CD4-positive, alpha-beta T cell treated with Interferon alpha-2 for 1 hour (primary cell): ENCODE measurements at places on chromosomes 1 and 21.

DNA sequence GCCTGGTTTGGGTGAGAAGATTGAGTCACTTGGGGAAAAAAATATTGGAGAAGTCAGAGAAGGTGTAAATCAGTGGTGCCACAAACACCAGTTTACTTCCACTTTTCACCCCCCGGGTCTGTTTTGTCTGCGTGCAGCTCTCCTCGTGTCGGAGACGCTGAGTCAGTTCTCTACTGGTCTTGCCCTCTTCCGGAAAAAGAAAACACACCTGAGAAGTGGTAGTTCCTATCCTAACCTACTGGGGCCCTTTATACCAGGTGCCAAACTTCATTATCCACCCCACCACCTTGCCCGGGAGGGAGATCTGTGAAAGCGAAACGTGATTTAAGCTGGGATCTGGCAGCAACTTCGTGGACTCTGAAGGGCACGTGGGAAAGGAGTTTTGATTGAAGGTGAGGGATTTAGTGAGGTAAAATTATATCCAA is 855 bp upstream of the IVNS1ABP start:
- DNase-seq = peak; percentile 87

- DNase-seq = no peak
Measured at GRCh38 chr1:81021134-81021533, 779.6 kb upstream of the ADGRL2 start.

DNA sequence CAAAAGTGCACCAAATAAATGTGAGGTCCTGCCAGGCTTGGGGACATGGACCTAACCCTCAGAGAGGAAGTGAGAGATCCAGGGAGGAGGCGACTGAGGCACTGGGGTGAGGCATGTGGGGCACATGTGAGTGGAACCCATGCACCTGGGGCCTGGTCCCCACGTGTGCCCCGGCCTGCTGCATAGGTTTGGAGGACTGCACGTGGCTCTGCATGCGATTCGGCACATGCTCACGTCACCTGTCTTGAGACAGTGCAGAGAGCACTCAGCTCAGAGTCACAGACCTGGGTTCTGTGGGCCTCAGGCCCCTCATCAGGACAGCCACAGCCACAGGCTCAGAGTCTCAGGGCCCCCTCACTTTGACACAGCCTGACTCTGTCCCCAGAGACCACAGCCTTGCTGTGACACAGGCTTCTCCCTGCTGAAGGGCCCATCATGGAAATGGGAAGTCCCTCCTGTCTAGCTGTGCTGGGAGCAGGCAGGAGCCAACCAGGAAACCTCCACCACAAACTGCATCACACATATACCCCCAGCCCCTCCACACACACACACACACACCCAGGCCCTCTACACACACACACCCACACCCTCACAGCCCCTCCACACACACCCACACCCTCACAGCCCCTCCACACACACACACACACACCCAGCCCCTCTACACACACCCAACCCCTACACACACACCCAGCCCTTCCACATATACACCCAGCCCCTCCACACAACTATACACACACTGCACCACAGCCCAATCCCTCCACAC is 48.2 kb downstream of the SLC9A1 start:
- DNase-seq = no peak

- no peak for DNase-seq
Measured at GRCh38 chr1:244352156-244352830, 99.4 kb downstream of the ADSS2 start.

DNA sequence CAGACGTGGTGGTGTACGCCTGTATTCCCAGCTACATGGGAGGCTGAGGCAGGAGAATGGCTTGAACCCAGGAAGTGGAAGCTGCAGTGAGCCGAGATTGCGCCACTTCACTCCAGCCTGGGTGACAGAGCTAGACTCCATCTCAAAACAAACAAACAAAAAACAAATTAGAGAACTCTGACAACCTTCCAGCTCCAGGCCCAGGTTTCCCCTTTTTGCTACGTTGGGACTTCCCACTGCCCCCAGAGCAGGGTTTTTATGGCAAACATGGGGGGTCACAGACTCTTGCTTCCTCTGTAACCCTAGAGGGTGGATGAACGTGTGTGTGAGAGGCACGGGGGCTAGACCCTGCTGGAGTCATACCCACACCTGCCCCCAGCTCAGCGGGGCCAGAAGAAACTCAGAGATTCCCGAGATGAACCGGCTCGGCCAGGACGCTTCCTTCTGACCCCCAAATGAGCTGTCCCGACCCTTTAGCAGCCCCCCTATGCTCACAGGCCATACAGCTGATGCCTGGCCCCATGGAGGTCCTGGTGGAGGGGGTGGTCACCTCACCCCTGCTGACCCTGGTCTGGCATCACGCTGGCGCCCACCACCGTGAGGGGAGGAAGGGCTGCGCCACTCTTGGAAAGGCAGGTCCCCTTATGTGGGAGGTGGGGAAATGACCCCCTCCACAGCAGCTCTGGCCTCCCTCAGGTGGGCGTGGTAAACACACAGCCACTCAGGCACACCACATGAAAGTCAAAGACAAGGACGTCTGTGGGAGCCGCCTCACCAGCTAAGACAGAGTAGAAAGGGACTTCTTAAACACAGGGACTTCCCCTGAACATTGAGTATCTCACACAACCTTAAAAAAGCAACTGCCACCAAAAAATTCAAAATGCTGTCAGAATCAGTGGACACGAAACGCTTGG is 7.1 kb downstream of the GPR157 start:
- peak; percentile 57 for DNase-seq

- no peak for DNase-seq
Measured at GRCh38 chr1:93874025-93874651, 4.9 kb downstream of the DNTTIP2 start.

DNA sequence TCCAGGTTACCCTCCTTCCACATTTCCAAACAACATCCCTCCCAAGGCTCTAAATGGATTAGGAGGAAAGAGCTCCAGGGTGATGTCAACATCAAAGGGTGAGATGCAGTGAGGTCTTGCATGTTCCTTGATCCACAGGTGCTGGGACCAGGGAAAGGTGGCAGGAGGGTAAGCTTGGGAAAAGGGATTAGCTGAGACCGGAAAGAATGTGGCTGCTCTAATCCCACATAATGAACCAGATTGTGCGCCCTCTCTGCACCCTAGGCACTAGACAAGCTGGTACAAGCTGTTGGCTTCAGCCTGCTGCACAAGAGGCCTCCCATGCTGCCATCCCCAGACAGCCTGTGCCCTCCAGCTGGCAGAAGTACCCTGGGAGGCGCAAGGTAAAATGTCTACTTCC is 34.9 kb downstream of the PLXNA2 start:
- no peak for DNase-seq

DNA sequence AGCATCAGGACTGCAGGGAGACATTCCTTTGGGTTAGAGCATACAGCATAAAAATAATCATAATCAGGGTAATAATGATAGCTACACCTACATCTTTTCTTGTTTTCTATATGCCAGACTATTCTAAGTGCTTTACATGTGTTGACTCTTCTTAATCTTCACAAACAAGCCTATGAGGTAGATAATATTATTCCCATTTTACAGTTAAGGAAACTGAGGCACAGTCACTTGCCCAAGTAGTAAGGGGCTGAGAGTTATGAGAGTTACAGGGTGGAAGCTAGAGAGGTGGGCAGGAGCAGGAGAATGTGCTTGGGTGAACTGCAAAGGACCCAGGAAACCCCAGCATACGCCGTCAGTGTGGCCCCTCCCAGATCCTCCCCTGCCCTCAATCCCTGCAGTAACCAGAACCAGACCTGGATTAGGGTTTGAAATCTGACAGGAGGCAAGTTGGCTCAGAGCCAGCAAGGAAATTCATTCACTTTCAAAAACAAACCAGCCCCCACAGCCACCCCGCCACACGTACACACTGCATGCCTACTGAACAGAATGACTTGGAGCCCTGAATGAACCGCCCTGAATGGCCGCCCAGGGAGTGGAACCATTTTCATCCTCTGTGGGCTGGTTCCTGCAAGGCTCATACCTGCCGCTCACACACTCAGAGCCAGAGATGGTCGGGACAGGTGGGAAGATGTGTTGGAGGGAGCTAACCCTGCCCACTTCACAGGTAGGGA is 126.1 kb downstream of the TRABD2B start:
- no peak for DNase-seq

- DNase-seq = no peak
Measured at GRCh38 chr1:93296555-93297154, 49.1 kb upstream of the DR1 start.

GRCh38 chr1:192535916-192536664 is 39.5 kb upstream of the RGS1 start:
- DNase-seq = no peak

DNA sequence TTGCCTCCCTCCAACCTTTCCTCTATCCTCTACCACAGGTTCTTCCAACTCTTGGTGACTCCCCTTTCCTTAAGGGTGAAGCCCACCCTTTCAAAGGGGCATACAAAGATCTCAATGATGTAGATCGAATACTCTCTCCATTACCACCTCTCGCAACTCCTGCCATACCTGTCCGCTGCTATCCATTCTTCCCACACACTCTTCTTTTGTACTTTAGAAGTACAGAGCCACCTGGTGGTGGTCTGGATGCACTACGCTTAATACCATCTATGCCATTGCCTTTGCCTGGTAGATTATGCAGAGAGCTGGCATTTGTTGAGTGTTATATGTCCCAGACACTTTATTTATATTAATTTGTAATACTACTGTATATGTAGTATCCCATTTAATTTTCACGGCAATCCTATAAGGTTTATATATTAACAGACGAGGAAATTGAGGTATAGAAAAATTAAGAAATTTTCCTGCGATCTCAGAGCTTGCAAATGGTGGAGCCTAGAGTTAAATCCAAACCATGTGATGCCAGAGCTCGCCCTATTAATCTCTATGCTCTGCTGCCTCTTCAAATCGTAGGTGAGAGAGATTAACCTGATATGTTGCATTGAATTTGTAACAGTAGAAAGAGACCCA is 22.9 kb downstream of the TSHB start:
- DNase-seq = peak; percentile 73

- no peak for DNase-seq
Measured at GRCh38 chr21:19731251-19731650, 1267.0 kb upstream of the NCAM2 start.

GRCh38 chr1:184253921-184254320 is 132.9 kb upstream of the C1orf21 start:
- DNase-seq = no peak

DNA sequence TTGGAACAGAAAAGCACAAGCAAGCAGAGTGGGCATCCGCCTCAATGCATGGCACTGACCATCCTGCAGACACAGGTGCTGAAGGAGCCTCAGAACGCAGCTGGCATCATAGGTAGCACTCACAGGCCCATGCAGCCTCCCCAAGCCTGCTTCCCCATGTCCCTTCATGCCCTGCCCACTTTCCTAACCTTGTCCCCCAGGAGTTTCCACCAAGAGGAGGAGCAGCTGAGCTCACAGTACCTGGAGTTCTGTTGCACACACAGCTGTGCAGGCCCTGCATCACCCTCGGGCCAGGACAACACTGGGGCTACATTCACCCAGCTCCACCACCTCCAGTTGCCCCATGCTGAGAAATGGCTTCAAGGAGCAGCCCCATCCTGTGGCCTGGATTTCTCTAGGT is 83.4 kb downstream of the SETD4 start:
- DNase-seq = no peak

DNA sequence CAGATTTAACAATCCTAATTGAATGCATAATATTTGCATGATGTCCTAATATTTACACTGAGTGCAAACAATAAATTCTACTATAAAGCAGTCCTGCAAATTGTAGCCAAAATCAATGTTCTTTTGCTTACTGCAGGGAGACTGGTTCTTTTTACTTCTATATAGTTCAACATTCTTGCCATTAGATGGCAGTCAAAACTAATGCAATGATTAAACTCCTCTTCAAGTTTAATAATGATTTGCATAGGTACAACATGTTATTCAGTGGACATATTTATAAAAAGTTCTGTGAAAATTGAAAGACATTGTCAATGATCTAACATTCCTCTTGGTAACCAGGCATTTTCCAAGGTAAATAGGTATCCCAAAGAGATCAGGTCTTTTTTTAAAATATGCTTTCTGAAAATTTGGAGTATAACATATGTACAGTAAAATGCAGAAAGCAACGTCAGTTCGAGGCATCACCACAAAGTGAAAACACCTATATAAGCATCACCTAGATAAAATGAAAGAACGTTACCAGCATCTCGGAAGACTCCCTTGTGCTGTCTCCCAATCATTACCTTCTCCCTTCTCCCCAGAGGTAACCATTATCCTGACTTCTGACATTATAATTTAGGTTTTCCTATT is 9.8 kb upstream of the FNBP1L start:
- peak; percentile 58 for DNase-seq

GRCh38 chr1:175947771-175948170 is 204.4 kb upstream of the TNR start:
- no peak for DNase-seq

DNA sequence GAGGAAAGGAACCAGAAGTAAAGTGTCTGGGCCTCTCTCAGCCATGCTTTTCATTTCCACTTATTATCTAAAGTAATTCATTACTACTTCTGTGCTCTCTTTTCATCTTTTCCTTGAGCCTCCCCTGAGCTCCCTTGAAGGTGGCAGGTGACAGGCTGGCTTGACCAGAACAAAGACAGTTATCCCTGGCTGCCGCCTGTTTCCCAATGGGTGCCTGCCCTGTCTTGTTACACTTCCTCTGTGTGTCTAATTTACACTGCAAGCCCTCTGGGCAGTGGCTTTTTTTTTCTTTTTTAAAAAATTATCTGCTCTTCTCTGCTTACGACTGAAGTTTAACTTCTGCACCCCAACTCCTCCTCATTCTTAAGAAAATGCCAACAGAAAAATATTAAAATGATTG is 113.4 kb downstream of the NGF start:
- DNase-seq = no peak

- DNase-seq = peak; percentile 31
Measured at GRCh38 chr1:23628951-23629387, 62.6 kb upstream of the RPL11 start.

- no peak for DNase-seq
Measured at GRCh38 chr1:91031081-91031480, 9.2 kb upstream of the ZNF644 start.

DNA sequence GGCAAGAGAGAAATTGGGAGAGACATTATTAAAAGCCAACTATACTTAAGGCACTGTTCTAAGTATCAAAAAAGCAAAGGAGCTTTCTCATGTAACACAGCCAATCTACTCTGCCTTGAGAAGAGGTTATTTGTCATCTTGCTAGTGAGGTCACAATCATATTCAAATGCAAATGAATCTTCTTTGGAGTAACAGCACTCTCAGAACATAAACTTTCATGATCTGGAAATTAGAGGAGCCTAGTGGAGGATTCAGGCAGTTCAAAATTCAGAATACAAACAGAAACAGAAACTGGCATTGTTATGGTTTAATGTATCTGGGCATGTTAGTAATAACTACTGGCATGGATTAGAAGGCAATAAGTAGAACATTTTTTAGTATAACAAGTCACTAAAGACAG is 57.4 kb downstream of the ARID4B start:
- DNase-seq = no peak

DNA sequence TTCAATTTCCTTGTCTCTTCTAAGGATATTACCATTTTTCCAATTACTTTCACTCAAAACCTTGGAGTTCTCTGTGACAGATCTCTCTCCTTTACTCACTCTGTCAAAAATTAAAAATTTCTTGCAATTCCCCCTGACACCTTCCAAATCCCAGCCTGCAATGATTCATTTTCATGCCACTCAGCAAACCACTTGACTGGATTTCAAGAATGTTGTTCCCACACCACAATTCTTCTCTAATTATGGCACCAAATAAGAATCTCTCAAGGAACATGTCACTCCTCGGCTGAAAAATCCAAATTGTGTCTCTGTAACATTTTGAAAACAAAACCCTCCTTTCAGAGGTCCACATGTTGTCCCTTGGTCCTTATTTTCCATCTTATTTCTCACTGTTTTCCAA is 438.9 kb upstream of the ZP4 start:
- DNase-seq = no peak
